ENCODE measurements at places on chromosomes 6 and 20.
A peak's percentile ranks its signal among the peaks of the same experiment; 100 is the strongest.

GRCh38 chr6:138600261-138600660, 101.0 kb upstream of the NHSL1 start:
- no peak for DNase-seq

DNA sequence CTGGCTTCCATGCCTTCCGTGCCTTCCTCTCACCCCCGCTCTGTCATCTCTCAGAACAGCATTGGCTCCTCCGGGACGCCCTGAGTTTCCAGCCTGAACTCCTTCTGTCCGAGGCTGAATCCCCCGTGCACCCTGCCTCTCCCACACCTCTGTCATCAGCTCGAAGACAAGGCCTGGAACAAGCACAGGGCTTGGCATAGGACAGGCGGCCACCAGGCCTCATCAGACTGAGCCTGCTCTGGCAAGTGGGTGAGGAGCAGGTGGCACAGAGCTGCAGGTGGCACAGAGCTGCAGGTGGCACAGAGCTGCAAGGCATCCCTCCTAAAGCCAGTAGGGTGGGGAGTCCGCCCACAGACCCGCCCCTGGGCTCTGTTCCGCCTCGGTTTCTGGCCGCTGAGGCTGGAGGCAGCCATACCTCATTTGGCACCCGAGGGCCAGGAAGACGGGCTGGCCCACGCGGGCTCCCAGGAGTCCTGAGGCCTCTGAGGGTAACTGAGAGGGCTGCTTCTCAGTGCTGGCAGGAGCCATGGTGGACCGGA, 60.2 kb downstream of the EZR start:
- DNase-seq = no peak

DNA sequence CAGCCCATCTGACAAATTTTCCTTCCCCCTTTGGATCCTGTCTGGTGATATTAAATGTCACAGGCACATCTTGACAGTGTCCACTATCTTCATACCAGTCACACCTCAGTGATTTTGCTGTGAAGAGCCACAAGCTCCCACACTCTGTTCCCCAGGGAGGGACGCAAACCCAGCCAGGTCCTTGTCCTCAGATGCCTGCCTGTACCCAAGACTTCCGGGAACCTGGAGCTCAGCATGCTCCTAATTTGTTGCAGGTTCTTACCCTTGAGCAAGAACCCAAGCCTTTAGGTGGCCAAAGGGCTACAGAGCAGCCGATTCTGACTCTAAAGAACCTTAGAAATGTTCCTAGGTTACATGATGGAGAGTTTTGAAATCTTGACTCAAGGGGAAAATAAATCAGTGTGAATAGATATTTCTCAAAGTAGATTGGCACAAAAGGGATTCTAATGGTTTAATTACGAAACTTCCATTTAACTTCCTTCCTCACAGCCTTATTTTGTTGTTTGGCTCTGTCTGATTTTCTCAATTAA, 66.2 kb upstream of the MTHFD1L start:
- no peak for DNase-seq

DNA sequence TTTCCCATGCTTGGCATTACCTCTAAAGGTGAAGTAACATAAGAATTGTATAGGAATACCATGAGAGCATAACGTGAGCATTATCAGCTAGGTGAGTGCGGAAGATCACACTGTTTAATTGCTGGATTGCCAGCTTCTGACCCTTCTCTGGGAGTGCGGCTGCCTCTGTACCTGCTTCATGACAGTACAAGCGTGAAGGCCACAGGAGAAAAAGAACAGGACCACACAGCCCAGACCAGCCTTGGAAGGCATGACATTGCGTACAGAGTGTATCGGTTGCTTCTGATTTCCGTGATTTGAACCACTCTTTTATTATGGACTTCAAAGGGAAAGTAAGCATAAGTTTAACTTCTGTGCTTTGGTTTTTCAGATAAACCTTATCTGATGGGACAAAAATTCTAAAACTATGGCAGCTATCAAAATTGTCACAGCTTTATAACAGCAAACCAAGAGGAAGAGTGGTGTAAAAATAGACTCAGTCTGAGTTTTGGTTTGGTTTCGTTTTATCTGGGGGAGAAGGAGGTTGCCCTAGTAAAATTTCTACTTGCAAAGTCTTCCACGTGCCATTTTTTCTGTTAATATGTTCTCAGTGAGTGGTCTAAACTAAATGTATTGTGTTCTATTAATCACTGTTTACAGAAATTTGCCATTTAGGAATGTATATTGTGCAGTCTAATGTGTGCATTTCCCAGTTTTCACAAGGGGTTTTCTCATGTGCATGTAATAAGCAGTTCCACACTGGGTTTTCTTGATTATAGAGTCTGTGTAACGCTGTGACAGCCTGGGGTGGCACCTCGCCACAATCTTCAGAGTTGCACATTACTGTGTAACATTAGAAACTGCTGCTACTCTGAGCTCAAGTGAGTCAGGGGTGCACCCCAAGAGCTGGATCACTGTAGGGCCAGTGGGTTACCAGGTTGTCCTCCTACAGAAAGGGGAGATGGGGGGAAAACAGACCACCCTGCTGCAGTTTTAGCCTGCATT, 97.3 kb downstream of the RPP40 start:
- no peak for DNase-seq

GRCh38 chr20:33713865-33714367, 6.2 kb downstream of the PXMP4 start:
- no peak for DNase-seq

DNA sequence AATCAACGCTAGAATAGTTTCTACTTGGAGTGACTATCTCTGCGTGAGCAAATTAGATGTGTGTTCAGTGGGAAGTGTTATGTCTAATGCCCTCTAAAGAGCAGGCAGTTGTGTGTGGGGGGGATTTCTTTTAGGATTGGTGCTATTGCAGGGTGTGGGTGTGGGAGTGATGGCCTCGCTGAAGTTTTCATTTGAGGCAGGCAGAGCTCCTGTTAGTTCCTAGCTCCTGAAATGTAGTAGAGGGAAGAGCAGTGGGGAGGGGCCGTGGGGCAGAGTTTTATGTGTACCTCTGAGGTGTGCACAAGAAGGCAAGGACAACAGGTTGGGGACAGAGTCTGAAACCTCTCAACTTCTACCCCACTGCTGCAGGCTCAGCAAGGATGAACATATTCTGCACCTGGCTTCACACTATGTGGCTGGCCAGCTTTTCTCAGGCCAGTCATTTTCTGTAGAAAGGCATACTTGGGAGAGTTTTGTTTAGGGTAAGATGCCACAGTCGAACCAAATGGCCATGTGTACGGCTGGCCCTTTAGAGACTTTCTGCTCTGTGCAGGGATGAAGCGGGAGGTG, 229.2 kb upstream of the SUPT3H start:
- no peak for DNase-seq

DNA sequence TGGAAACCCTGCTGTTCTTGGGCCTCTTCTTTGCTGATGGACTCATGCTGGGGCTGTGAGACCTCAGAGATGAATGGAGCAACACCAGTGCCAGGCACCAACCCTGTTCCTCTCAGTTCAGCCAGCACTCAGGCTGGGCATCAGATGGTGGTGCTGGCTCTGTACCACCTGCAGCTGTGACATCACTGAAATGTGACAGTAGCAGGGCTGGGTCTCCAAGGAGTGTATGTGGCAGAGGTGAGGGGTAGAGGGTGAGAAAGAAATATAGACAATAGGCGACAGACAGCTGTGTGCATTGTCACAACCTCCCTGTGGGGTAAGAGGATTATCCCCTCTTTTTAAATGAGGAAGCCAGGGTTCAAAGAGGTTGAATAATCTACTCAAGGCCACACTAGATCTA, at the start of gene TP53TG5:
Gene TP53TG5 (minus strand): TSS at position 135 of the 400 bp plus-strand sequence. CDS start 89 bp downstream, at position 46.
- peak; percentile 19 for DNase-seq

GRCh38 chr6:148816117-148816516, 69.3 kb downstream of the UST start:
- DNase-seq = no peak

- peak; percentile 53 for DNase-seq
Observed at GRCh38 chr6:42338744-42339222, 112.9 kb downstream of the TRERF1 start.

GRCh38 chr6:12232339-12232738, 57.8 kb upstream of the EDN1 start:
- DNase-seq = peak; percentile 65

DNA sequence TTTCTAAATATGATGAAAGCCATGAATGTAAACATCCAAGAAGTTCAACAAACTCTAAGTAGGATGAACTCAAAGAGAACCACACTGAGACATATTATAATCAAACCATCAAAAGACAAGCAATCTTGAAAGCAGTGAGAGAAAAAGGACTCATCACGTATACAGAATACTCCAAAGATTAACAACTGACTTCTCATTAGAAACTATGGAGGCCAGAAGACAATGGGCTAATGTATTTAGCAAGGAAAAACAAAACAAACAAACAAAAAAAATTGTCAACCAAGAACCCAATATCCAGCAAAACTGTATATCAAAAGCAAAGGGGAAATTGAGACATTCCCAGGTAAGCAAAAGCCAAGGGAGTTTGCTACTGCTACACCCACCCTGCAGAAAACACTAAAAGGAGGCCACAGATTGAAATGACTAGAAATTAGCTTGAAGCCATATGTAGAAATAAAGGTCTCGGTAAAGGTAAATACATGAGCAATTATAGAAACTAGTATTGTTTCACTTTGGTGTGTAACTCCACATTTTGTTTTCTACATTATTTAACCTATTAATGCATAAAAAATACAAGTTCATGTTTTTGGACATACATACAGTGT, 301.1 kb upstream of the QKI start:
- no peak for DNase-seq

- DNase-seq = peak; percentile 11
Observed at GRCh38 chr6:17086469-17086868, 15.4 kb upstream of the STMND1 start.

DNA sequence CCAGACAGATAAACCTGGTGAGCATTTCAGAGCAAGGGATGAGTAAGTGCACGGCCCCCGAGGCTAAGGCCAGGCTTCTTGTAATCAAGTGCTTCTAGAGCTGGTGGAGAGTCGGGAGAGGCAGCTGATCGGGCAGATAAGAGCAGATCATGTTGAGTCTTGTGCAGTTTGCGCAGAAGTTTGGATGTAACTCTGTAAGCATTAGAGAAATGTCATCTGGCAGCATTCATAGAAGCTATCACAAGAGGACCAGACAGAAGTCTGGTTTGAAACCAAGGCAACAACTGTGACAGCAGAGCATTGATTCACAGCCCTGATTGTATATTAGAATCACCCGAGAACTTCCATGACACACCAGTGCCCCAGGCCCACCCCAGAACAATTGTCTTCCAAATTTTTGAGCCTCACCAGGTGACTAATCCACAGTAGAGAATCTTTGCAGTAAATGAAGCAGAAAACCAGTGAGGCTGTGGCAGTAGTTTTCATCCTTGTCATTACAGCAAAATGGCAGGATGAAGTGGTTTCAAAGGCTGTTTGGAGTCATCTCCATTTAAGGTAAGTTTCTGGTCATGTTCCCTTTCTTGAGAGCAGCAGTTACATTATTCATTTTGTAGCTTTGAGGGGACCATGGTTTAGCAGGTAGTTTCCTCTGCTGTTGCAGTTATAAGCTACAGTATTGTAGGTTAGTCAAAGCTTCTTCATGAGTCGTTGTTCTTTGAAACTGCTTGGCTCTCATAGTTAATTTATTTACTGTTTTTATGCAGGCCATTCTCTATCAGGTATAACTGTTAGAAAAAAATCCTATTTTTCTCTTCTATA, 84.1 kb downstream of the RNF217 start:
- no peak for DNase-seq

DNA sequence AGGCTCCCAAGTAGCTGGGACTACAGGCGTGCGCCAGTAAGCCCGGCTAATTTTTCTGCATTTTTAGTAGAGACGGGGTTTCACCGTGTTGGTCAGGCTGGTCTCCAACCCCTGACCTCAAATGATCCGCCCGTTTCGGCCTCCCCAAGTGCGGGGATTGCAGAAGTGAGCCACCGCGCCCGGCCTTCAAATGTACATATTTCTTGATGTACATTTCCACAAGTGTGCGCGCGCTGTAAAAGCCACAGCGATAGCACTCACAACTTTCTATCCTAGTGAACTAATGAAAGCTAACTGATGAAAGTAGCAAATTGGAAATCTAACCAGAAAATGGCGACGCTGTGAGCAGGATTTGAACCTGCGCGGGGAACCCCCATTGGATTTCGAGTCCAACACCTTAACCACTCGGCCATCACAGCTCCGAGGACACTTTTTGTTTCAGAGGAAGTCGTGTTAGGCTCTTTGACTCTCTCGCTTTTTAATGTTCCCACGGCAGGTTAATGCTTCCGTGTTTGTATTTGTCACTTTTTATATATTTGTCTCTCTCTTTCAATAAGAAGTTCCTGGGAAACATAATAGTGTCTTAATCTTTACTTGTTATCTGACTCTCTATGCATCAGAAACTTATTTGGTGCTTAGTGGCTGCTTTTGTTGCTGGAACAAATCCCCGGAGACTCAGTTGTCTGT, 199.4 kb upstream of the ZNF184 start:
- peak; percentile 65 for DNase-seq

DNA sequence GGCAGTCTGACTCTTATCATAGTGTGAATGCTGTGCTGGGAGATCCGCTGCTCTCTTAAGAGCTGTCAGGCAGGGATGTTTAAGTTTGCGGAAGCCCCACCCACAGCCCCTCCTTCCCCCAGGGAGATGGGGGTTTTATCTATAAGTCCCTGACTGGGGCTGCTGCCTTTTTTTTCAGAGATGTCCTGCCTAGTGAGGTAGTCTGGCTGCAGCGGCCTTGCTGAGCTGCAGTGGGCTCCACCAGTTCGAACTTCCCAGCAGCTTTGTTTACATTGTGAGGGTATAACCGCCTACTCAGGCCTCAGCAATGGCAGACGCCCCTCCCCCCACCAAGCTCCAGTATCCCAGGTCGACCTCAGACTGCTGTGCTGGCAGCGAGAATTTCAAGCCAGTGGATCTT, 75.7 kb upstream of the UST start:
- no peak for DNase-seq

GRCh38 chr20:62359491-62360121, 7.5 kb downstream of the LAMA5 start:
- no peak for DNase-seq

- DNase-seq = no peak
Observed at GRCh38 chr6:106823732-106824351, 150.7 kb downstream of the CD24 start.

- no peak for DNase-seq
Observed at GRCh38 chr20:19774135-19774933, 16.3 kb downstream of the RIN2 start.

DNA sequence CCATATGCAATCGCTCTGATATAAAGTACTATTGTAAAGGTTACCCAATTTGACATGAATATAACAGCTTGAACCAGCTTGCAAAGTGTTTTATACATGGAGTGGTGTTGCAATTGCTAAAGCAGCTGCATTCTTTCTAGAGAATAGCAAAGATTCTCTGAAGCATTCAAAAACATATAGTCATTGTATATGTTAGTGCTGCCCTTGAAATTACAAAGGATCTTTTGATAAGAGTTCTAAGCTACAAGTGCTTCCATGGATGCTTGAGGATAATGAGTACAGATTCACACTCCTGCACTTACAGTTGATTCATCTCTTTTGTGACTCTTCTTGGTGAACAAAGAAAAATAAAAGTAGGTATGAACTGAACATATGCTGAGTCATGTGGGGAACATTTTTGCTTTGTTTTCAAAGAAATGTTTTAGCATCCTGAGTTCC, 175.7 kb downstream of the ALDH8A1 start:
- DNase-seq = no peak

GRCh38 chr6:128240024-128240428, 280.4 kb downstream of the PTPRK start:
- no peak for DNase-seq

- no peak for DNase-seq
Observed at GRCh38 chr6:137016356-137016755, 28.4 kb downstream of the IL20RA start.
